ENCODE measurements at places on chromosomes 6 and 20.
A peak's percentile ranks its signal among the peaks of the same experiment; 100 is the strongest.

GRCh38 chr20:4763261-4763660 is 41.6 kb downstream of the PRND start:
- DNase-seq, result no peak

DNA sequence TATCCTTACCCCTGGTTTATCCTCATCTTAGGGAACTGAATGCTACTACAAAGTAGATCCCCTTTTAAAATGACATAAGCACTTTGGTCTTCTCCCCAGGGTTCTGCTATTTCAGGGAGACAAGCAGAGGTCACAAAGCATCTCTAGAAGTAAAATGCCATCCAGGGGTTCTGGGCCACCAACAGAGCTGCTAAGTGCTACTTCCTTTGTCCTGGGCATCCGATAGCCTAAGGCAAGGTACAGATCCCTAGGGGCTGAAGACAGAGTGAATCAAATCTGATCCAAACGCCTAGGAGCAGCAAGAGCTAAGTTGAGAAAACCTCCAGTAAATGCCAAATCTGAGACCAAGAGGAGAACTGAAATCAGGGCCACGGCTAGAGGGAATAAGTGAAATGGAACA is 161.2 kb downstream of the PTPRT start:
- no peak for DNase-seq

DNA sequence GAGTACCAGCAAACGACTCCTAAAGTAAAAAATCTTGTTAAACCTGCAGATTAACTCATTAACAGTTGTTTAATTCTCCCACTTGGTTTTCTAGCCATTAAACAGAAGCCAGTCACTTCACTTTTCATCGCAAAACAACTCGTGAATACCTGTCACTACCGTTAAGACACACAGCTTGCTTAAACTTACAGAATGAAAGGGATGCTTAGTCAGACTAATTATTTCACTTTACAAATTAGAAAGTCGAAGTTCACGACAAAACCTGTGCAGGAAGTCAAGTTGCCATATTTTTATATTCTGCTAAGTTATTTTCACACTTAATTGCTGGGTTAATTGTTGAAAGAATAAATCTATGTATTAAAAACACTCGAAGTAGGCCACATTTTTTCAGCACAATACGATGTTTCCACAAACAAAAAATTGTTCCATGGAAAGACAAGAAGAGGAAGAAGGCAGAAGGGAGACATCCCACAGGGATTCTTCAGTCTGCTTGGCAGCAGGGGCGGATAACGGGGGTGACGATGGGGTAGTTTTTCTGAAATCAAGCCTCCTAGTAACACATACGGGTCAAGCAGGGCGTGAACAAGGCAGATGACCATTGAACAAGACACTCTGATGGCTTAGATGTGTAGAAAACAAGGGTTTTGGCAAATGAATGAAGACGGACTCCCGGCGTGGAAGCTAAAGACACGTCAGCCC is 933 bp downstream of the SSR1 start:
- no peak for DNase-seq

- DNase-seq, result no peak
Measured at GRCh38 chr6:9520417-9521151, 894.3 kb downstream of the TFAP2A start.

DNA sequence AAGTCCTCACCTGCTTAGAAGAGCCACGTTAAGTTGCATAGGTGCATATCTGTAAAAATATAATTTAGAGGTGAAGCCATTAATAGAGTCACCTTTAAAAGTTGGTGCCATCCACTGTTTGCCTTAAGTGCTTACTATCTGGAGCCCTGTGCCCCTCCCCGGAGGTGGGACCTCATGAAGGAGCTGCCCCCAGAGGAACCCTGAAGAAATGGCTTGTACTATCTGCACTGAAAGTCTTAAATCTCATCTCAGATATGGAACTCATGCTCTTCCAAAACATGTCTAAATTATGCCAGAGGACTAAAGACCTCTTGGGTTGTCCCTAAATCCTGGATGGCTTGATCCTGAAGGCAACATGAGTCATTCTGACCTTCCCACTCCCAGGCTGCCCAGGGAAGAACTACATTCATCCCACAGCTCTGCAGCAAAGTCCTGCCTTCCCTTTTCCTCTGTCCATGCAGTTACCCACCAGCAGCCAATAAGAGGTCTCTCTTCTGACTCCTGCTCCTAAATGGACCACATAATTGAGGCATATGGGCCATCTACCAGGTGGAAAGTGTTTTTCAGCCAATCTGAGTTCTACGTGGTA is 85.3 kb downstream of the ASXL1 start:
- no peak for DNase-seq

DNA sequence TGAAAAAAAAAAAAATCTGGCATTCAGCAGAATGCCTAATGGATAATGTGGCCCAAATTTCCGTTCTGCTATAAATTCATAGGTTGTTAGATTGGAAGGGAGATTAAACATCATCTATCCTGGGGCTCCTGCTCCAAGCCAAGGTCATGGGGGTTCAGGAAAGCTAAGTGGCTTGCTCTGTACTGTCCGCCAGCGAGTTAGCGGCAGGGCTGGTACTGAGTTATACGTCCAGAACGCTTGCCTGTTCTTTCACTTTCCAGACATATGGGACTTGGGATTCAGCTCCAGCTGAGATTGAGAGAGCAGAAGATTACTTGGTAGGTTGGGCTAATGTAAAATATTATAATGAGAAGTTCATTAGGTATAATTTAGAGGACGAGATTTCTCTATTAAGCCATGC is 858 bp downstream of the RWDD1 start:
- DNase-seq, result no peak

DNA sequence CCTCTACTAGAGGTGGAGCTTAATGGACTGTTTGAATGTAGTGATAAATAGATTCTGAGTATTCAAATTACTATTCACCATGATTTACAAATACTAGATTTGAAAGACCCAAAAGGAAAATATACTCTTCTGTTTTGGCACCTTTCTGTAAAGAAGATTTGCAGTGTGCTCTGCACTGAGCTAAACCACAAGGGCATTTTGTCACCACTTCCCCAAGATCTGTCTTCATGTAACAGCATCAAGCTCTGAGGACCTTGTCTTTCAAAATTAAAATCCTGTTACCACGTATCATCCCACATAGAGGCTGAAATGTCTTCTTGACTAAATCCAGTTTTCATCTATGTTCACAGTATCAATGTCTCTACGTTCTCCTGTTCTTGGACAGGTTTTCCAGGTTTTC is 3.3 kb upstream of the PGK2 start:
- DNase-seq, result no peak

GRCh38 chr20:25584905-25585704 is at the start of gene NINL:
TSS of gene NINL (minus strand) at chr20:25585531. CDS start at chr20:25526587, 58,944 bp downstream.
- DNase-seq, result peak; percentile 50

GRCh38 chr6:95685822-95686221 is 108.5 kb downstream of the MANEA start:
- no peak for DNase-seq

DNA sequence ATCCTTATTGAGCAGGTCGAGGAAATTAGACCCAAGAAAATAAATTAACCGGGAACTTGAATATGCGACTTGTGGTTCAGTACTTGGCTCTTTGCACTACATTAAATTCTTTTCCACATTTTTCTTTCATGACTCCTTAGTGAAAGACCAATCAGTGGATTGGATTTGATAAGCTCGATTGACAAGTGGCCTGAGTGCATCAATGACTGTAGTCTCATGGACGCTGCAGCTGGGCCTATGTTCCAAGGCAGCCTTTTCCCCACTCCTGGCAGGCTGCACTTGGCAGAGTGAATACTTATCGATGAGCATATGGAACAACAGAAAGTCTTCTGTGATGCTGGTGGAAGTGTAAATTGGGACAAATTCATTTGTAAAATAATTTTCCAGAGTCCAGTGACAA is 210.8 kb upstream of the EXOC2 start:
- DNase-seq, result no peak

DNA sequence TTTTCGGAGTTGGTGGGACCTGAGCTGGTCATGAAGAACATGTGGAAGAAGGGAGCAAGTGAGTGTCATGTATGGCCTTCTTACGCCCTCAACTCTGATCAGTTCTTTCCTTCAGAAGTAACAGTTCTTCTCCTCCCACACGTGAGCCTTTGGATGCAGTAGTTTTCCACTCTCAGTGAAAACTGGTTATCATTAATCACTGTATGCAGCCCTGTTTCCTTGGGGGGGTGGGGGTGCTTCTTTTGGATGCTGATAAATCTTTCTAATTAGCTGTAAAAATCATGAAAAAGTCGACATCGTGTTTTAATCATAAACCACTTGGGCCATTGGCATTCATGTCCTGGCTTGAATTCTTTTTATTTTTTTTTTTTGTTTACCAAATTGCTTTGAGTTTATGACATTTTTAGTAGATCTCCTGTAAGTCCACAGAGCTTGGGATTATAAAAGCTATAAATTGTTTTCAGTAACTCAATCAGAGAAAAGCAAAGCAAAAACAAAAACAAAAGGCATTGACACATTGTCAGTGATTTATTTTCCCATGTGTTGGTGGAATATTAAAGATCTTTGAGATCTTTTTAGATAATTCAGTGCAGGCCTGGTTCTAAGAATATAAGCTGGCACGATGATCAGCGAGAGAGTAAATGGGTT is 84.8 kb downstream of the TRMT11 start:
- DNase-seq, result no peak

DNA sequence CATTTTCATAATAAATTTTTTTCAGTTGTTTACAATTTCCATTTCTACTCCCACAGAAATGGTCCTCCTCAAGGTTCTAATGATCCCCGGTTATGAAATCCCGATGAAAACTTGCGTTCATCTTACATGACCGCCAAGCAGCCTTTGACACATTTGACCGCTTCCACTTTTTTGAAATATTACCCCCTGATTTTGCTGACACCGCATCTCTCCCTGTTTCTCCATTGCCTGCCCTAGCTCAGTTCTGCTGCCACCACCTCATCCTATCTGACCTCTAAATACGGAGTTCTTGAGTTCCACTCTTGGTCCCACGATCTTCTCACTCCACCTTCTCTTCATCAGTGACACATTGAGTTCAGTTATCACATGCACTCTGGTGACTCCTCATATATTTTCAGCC is 74.1 kb downstream of the SLC35B3 start:
- no peak for DNase-seq

DNA sequence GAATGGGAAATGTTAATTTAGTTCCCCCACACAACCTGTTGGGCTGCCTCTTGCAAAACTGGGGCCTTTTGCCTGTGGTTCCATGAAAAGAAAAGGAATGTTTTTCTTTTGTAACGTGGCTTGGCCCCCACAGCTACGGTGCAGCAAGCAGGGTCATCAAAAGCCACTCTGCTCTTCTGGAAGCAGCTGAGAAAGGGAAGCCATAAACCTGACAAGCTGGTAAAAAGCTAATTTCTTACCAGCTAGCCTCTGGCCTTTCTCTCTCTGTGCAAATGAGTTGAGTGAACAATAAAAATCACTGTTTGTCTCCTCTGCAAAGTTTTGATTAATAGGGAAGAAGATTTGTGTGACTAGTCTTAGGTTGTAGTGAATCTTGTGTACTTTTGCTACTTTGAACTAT is 23.5 kb upstream of the NOTCH4 start:
- no peak for DNase-seq

- no peak for DNase-seq
Measured at GRCh38 chr6:122818866-122819265, 29.8 kb downstream of the SMPDL3A start.

DNA sequence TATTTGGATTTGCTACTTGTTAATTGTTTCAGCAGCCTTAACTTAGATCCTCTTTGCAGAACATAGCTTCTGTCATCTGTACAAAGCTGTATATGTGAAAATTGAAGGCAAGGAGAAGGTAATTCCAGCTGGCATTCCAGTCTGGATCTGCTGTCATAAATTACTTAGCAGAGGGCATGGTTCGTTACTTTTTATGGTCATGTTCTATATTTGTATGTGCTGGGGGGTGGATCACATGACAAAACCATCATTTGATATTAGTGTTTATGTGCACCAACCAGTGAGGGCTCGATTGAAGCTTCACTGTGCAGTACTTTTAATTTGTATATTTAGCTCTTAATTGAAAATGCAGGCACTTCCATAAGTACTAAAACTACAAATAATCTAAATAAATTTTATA is 80.2 kb downstream of the CAP2 start:
- DNase-seq, result no peak

DNA sequence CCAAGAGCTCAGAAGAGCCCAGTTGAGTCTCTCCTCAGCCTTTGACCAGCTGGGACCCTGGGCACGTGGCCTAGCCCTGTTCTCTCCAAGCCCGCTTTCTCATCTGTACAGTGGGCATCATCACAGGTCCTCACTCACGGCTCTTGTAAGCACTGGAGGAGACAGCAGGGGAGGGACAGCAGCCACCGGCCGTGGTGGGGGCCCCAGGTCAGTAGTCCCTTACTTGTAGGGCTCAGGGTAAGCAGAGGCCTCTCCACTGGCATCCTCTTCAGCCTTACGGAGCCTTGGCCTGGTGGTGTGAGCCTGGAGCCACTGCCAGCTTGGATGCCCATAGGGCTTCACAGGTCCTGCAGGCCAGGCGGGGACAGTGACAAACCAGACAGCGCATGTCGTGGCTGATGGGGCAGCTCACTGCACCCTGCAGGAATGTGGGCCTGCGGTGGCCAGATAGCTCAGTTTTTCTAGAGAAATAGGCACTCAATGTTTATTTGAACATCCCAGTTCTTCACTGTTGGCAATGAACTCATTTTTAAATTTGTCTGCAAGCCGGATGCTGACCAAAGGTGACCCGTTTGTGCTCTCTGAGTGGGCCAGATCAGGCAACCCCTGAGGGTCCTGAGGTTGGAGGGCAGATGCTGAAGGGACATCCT is 65.1 kb downstream of the ADNP start:
- DNase-seq, result no peak

DNA sequence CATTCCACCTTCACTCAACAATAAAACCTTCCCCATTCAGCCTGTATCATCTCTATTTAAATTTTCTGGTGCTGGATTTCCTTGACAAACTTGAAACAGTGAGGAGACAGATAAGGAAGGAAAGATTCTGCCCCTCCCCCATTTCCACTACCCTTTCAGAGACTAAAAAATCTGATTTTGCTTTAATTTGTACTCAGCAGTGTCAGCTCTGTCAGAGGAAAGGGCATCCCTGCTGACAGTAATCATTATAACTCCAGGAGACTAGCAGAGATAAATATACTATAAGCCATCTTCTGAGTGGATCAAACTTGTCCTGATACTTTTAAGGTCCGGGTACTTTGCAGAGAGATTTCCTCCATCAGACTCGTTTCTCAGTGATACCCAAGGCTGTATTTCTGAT is 155.6 kb downstream of the SAMD5 start:
- DNase-seq, result no peak

DNA sequence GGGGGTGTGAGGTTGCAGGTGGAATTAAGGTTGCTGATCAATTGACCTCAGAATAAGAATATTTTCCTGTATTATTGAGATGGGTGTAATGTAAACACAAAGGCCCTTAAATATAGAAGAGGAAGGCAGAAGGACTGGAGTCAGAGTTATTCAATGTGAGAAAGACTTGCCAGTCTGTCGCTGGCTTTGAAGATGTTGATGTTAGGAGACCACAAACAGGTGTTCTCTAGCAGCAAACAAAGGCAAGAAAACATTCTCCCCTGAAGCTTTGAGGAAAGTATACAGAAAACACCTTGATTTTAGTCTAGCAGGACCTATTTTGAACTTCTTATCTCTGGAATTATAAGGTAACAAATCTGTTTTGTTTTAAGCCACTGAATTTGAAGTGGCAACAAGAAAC is 138.9 kb upstream of the PTPRK start:
- no peak for DNase-seq

- DNase-seq, result no peak
Measured at GRCh38 chr20:43065299-43065698, 124.4 kb downstream of the PTPRT start.

- no peak for DNase-seq
Measured at GRCh38 chr6:158023597-158023939, 41.9 kb downstream of the SYNJ2 start.
